Immature natural killer cell (primary cell): ENCODE measurements at places on chromosomes 3 and 15.

DNA sequence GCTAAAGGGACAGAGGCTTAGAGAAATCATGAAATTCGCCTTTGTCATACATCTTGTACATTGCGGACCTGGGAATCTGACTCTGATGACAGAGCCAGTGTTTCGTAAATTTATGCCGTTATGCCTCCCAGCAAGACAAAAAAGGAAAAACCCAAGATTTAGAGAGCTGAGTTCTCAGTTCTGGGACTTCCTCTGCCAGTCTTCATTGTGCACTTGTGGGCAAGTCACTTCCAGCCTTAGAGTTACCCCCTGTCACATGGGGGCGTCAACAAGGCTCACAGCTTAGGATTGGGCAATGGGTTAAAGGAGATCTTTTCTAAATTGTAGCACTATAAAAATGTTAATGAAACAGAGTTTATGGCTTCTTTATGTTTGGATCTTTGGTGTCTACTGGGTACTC, 41.9 kb upstream of the MITF start:
- no peak for DNase-seq

DNA sequence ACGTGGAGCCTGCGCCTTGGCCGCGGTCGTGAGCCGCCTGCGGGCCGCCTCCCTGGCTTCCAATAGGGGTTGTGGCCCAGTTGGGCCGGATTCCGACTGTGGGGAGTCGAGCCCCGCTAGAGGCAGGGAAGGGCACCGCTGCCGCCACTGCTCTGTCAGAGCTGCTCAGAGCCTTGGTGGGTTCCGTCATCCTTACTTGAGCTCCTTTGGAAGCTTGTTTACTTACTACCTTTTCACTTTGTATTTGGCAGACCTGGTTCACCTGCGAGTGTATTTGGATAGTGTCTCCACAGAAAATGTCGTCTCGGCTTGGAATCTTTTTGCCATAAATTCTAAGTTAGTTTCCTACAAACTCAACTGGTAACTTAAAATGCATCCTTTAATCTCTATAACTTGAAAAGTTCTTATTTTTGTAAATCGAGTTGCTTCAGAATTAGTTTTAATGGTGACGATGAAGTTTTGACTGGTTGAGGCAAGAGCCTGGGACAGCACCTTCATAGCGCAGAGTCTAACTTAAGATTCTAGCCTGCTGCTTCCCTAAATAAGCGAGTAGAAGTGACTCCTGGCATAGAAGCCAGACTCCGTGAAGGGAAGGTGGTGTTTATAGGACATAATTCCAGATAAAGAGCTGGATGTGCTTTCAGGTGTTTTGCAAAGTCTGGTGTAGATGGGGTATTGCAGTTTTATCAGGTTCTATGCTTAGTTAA, 800 bp downstream of the DAG1 start:
- DNase-seq = no peak

DNA sequence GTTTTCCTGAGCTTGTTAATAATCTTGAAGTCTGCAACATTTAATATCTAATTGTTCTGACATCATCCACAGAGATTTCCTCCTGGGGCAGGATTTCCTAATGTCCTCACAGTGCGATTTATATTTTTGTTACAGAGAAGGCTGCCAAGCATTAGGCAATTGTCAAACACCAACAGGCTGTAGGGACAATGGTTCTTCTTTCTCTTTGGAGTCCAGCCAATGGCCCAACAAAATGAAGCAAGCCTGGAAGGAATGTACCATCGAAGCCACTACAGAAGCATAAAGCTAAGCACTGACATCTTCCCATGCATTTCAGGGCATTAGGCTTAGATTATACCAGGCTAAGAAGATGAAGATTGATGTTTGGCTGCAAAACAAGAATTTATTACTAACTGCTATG, 173.0 kb upstream of the FRMD4B start:
- DNase-seq = no peak

DNA sequence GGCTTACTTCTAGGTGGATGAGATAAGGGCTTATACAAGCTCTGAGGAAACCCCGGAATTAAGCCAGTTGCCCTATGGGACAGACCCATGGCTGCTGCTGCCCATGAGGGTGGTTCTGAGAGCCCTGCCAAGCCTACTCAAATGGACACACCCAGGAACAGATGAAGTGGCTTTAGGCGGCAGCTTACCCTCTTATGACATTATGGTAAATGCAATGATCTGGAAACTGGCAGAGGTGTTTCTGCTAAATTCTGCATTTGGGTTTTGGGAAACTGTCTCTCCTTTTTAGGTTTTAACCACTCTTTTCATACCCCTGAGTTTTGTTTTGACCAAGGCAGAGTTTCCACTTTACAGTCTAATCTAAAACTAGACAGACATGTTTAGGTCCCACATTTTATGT, 9.0 kb upstream of the ZBED2 start:
- no peak for DNase-seq

DNA sequence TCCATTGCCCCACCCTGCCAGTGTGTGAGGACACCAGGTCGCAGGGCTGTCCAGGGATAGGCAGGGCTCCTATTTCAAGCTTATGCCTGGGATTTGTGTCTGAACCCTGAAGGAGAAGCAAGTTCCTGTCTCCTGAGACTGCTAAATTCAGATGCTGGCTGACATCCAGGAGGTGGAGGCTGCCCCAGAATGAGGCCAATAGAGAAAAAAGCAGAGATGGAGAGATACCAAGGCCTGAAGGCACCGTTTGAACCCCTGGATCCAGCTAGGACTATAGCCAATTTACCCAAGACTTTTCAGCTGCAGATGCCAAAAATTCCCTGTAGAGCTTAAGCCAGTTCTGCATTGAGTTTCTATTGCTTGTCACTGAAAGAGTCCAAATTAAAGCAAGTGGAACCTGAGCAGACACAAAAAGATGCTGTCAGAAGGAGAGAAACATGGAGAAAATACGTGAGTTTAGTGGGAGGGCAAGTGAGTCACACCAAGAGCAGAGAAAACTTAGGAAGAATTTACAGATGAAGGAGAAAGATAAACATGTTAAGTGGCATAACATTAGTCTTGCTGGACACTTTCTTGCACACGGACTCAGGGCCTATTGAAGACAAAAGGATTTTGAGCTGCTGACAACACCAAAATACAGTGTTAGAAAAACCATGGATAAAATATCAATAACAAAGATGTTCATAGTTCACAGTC, 148.6 kb downstream of the CNTN3 start:
- no peak for DNase-seq

- no peak for DNase-seq
Observed at GRCh38 chr15:27844018-27844666, 255.0 kb downstream of the OCA2 start.

GRCh38 chr3:146067048-146067447, 93.9 kb downstream of the PLOD2 start:
- DNase-seq = no peak

GRCh38 chr3:26104851-26105251, 315.0 kb downstream of the OXSM start:
- no peak for DNase-seq

GRCh38 chr3:156614642-156615511, 59.5 kb upstream of the TIPARP start:
- DNase-seq = no peak
